ENCODE measurements at places on chromosomes 3 and 15.

- no peak for DNase-seq
Observed at GRCh38 chr3:98811048-98811447, 47.9 kb downstream of the ST3GAL6 start.

- DNase-seq, result no peak
Observed at GRCh38 chr3:73603762-73604171, 21.0 kb downstream of the PDZRN3 start.

DNA sequence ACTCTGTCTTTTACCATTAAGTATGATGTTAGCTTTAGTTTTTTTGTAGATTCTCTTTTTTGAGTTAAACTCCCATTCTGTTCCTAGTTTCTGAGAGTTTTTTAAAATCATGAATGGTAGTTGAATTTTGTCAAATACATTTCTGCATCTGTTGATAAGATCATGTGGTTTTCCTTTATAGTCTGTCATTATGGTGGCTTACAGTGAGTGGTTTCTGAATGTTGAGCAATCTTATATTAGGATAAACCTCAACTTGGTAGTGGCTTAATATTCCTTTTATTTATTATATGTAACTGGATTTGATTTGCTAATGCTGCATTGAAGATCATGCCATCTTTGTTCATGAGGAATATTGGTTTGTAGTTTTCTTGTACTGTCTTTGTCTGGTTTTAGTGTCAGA, 34.8 kb downstream of the NEO1 start:
- DNase-seq, result no peak

DNA sequence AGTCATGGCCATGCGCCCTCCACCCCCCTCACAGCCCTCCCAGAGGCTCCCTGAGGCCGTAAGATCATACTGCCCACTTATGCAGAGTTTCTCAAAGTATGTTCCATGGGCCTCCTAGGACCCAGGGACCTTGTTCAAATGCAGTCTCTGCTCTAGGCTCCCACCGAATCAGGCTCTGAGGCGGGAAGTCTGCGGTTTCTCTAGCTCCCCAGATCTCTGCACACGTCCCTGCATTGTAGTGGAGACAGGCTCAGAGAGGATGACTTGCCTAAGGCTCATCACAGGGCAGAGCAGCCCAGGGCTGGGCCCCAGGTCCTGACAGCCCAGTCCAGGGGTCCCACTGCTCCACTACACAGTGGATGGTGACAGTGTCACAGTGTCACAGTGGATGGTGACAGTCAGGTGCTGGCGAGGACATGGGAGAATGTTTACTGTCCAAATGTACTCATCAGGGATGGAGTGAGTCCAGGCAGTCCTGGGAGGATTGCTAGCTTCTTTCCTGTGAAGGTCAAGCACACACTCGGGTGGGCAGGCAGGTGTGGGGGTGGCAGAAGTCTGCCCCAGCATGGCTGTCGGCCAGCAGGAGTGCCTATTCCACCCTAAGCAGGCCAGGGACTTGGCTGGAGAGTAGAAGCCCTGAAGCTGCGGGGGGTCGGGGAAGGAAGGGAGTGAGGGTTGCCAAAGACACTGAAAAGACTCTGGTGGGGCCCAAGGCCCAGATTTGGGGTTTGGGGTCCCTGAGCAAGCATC, 12.4 kb downstream of the ANKRD63 start:
- no peak for DNase-seq

- DNase-seq, result no peak
Observed at GRCh38 chr15:39931615-39932014, 2.3 kb upstream of the EIF2AK4 start.

GRCh38 chr3:50582083-50582482, 12.8 kb downstream of the HEMK1 start:
- no peak for DNase-seq

DNA sequence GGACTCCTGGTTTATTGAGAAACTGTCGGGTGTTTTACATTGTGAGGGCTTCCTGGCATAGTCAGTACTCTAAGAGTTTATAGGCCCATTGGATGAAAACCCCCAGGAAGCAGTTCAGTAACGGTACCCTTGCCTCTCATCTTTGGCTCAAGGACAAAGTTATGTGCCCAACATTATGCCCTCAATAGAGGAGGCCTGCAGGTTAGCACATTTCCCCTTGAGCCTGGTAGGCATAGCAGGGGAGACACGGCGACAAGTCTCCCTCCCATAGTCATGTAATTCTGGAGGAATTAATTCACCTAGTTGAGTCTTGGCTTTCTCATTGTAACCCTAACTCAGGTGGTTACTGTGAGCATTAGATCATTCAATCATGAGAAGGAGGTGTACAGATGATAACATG, 60.5 kb downstream of the GHSR start:
- no peak for DNase-seq

DNA sequence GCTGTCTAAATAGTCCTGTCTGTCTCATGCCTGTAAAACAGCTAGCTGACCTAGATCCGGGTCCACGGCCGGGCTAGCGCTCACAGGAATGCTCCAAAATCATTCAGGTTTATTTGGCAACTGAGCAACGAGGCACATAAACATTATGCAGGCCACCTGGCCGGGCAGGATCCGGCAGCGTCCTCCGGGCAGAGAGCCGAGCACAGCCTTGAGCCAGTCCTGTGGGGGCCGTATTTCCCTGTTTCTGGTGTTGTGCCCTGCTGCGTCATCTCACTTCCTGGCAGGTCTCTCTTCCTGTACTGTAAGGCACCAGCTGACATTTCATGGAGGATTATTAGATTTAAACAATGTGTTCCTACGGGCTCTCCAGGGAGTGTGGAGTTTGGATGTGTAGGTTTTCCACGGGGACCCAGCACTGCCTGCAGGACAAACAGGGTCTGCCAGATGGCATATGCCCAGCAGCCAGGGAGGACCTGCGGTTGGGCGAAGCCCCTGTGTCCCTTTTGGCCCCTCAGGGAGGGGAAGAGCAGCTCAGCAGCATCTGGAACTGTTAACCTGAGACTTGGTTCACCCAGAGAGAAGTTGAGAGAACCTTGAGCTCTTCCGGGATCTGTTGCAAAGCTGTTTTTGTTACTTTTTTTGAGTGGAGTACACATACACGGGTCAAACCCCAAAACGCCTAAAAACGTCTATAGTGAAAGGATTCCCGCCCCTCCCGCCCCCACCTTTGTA, 16.6 kb upstream of the LRRK1 start:
- peak; percentile 90 for DNase-seq

DNA sequence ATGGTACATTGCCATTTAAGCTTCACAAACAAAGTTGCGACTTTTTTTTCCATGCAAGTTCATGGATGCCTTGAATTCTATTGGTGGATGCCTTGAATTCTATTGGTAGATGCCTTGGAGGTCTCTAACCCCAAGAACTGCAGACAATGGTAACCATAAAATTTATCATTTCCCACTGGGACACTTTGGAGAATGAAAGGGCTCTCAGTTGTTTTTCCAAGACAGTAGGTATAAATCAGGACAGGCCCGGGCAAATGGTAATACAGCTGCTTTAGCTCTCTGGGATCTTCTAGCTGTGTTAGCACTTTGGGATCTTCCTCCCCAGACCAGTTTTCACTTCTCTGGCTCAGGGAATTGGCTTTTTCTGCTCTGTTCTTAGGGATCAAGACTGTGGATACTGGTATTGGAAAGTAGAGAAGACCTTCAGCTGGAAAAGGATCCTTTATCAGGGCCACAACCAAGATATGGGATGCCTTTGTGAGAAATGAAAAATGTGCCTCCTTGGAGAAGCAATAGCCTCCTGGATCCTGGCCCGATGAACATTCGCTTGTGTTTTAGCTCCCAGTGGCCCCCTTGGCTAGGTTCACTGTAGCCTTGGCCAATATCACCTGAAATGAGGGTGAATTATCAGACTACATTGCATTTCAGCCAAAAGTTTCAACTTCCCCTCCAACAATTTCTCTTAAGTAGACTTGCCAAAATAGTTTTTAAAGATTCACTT, 8.3 kb downstream of the LRRC3B start:
- DNase-seq, result no peak

DNA sequence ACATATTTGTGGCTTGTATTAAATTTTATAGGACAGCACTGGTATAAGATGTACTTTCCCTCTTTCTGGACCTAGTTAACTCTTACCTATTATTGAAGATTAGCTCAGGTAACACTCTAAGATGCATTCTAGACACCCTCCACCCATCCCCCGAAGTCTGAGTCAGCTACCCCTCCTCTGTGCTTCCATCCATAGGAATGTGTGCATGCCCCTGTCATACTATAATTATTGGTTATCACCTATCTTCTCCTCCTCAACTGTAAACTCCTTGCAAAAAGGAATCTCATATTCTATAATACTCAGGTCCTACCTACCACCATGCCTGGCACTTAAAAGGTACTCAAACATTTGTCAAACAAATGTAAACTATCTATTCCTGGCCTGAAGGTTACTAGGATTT, 3.0 kb downstream of the PEAK1 start:
- DNase-seq, result no peak

DNA sequence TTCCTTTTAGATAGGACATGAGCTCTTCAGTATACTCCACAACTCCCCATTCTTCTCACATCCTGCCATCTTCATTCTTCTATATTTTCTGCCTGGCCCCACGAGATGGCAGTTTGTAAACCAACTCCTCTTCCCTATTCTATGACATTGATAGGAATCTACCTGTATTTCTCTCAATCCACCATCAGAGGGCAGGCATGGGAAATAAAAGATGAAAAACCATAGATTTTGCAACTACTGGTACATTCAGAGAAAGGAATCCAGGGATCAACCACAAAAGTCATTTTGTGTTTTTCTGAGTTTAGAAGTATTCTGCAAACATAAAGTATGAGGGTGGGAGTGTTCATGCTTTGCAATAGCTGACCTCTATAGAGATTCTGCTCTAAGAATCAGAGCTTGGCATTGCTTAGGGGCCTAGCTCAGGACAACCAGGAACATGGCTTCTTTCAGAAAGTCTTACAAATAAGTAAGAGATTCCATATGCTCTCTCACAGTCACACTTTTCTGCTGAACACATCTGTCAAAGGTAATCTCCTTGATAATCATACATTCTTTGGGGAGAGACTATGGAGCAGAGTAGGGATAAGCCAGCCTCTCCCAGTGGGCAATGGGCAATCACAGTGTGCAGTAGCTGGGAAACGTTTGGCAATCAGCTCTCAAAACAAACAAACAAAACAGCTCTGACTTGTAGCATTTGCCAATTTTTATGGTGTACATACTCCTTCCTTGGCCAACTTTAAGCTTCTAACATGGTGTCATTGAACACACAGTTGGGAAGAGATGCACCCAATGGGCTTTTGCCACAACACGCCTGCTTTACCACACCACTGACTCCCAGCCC, 43.1 kb upstream of the SLC25A36 start:
- no peak for DNase-seq

- no peak for DNase-seq
Observed at GRCh38 chr3:155766206-155766605, 21.3 kb upstream of the PLCH1 start.

DNA sequence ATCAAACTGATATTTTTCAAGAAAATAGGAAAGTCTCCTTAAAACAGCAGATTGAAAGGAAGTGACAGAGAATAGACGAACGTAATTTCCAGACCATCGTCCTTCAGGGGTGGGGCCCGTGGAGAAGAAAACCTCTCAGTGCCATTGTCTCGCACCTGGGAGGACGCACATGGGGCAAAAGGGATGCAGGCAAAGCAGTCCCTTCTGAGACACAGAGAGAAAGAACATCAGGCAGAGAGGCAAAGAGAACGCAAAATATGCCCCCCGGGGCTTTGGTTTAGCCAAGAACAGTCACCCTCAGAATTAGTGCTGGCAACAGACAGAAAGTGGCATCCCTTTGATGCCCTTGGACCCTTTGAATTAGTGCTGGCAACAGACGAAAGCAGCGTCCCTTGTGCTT, 37.0 kb downstream of the MUC20 start:
- peak; percentile 53 for DNase-seq

DNA sequence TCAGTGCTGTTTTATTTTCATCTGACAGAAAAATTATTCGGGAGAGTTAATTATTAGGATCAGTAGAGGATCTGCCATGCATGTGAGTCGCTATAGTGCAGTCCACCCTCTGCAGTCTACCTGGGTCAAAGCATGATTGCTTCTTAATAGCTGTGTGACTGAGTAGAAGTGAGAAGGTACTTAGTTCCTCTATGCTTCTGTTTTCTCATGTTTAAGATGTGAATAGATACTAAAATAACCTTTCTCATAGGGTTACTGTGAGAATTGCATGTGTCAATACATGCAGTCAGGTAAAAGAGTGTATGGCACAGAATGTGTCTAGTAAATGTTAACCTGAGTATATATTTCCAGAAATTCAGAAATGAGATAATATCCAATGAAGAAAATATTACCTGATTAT, 435.7 kb downstream of the NAALADL2 start:
- no peak for DNase-seq

- DNase-seq, result no peak
Observed at GRCh38 chr3:98359993-98360675, 6.5 kb downstream of the OR5K4 start.

GRCh38 chr3:35974872-35975271, 335.5 kb downstream of the ARPP21 start:
- DNase-seq, result no peak

DNA sequence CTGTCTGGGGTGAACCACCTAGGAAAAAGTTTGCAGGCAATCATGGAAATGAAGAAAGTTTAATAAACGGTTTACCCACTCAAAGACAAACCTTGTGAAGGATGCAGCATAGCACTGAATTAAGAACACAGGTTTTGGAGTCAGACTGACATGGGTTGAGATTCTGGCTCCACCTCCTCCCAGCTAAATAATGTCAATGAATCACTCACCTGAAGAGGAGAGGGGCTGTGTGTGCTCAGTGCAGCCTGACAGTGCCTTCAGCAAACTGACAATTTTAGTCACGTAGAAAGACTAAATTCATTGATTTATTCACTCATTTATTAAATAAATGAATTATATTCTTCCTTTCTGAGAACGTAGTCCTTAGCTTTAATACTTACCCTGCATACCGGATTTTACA, 18.9 kb downstream of the NR1I2 start:
- DNase-seq, result no peak

DNA sequence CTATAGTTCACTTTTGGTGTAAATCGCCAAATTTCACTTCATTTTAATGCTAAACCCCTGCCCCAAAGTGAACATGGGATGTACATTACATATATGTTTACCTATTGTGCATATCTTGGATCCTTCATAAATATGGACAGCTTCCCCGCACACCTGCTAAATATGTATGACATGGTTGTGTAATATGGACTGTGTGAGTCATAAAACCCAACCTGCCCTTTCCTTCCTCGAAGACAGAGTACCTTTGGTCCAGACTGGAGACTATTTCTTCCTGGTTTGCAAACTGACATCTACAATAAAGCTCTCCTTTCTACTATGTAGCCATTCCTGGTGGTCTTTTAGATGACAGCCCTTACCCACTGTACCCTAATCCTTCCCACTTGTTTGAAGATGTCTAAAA, 12.4 kb downstream of the ACTC1 start:
- DNase-seq, result no peak

- no peak for DNase-seq
Observed at GRCh38 chr3:11002371-11002807, 9.8 kb downstream of the SLC6A1 start.

- DNase-seq, result peak; percentile 57
Observed at GRCh38 chr3:10393514-10393913, 72.6 kb upstream of the SEC13 start.
